CD8-positive, alpha-beta memory T cell (primary cell): ENCODE measurements at places on chromosomes 11 and 22. TPM values are rescaled to one million over a fixed set of nuclear protein-coding genes. Genes with fewer than 3 reads are reported as not detected.

CARS1 gene
- 83.3 TPM for total RNA-seq

SCGB2A2 gene
- total RNA-seq, result not detected

OR8G5 gene
- total RNA-seq, result not detected

OR4D6 gene
- not detected for total RNA-seq

DENND6B gene
- total RNA-seq, result 3.9 TPM

CAPN1 gene
- 92.0 TPM for total RNA-seq

SHISA8 gene
- 1.4 TPM for total RNA-seq

FOLR2 gene
- not detected for total RNA-seq

OR51B2 gene
- not detected for total RNA-seq

ZP1 gene
- total RNA-seq, result not detected

HMOX1 gene
- total RNA-seq, result 5.1 TPM

RIN1 gene
- 1.5 TPM for total RNA-seq

YAP1 gene
- 0.42 TPM for total RNA-seq

- no peak for DNase-seq
- H3K4me1 ChIP-seq, result no peaks in the 10 kb centered on the region
- H3K4me3 ChIP-seq, result no peak overlapping the region
- H3K36me3 ChIP-seq, result no peaks in the 10 kb centered on the region
- H3K27ac ChIP-seq, result no peak overlapping the region
Observed at GRCh38 chr11:132907651-132908413, 624.5 kb downstream of the OPCML start.

DNA sequence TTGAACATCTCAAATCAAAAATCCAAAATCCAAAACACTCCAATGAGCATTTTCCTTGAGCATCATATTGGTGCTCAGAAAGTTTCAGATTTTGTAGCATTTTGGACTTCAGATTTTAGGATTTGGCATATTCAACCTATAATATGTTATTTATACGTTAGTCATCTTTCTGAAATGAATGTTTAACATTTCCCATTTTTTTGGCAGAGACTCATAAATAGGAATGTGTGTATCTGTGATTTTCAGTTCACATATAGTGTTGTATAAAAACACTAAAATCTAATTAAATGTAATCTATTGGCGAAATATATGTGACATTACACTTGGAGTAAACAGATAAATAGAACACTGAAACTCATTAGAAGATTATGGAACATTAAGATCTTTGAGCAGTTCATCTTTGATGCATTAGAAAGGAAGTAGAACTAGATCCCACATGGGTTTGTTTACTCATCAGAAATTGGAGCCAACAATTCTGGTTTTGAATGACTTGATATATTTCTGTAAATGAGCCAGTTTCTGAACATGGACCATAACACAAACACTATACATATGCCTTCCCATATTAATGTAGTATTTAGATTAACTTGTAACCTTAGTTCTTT, 153.1 kb downstream of the UVRAG start:
- H3K4me1 ChIP-seq, result no peaks in the 10 kb centered on the region
- no peak for DNase-seq
- H3K36me3 ChIP-seq, result no peaks in the 10 kb centered on the region
- H3K27me3 ChIP-seq, result no peaks in the 10 kb centered on the region
- no peak overlapping the region for H3K27ac ChIP-seq

GRCh38 chr11:59158206-59159068, 13.5 kb upstream of the DTX4 start:
- peaks cover 3% of the 10 kb centered on the region for H3K27me3 ChIP-seq
- no peak overlapping the region for H3K4me3 ChIP-seq
- no peaks in the 10 kb centered on the region for H3K36me3 ChIP-seq

DNA sequence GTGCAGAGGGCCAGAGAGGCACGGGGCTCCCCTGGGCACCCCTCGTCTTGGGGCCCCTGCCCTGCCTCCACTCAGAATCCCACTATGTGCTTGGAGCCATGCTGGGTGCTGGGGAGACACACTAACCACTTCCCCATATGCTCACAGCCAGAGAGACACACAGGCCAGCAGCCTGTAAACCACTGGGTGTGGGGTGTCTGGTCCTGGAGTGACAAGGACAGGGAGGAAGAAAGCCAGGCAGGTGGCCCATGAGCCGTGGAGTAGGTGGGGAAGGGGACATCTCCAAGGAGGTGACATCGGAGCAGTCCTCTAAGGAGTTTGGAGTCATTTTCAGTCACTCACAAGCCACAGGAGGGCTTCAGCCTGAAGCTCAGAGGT, 58.9 kb downstream of the CDKN1C start:
- no peaks in the 10 kb centered on the region for H3K27me3 ChIP-seq
- H3K36me3 ChIP-seq, result no peaks in the 10 kb centered on the region
- DNase-seq, result no peak
- no peaks in the 10 kb centered on the region for H3K4me1 ChIP-seq

GRCh38 chr11:123174196-123175183, 20.6 kb downstream of the CLMP start:
- H3K36me3 ChIP-seq, result no peaks in the 10 kb centered on the region
- no peaks in the 10 kb centered on the region for H3K4me1 ChIP-seq
- no peak overlapping the region for H3K27ac ChIP-seq
- H3K4me3 ChIP-seq, result no peak overlapping the region

DNA sequence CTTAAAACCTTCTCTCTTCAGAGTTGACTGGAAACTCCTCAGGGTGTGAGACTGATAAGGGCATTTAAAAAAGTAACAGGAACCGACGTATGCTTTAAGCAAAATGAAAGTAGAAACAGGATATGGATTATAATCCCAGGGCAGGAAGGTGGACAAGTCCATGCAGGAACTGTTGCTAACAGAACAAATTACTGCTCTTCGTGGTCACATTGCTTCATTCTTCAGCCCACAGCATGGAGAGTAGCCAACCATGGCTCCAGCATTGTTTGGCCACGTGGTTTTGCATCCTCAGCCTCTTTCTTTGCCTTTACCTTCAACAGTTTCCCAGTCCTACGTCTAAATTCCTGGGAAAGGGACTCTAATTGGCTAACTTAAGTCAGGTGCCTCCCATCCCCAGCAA, 563.1 kb upstream of the ISX start:
- DNase-seq, result no peak
- no peaks in the 10 kb centered on the region for H3K4me1 ChIP-seq
- H3K4me3 ChIP-seq, result no peak overlapping the region
- no peaks in the 10 kb centered on the region for H3K36me3 ChIP-seq

GRCh38 chr11:28537822-28538221, 429.6 kb downstream of the METTL15 start:
- H3K36me3 ChIP-seq, result no peaks in the 10 kb centered on the region
- no peak for DNase-seq
- H3K27me3 ChIP-seq, result no peaks in the 10 kb centered on the region
- H3K4me3 ChIP-seq, result no peak overlapping the region
- no peaks in the 10 kb centered on the region for H3K4me1 ChIP-seq

DNA sequence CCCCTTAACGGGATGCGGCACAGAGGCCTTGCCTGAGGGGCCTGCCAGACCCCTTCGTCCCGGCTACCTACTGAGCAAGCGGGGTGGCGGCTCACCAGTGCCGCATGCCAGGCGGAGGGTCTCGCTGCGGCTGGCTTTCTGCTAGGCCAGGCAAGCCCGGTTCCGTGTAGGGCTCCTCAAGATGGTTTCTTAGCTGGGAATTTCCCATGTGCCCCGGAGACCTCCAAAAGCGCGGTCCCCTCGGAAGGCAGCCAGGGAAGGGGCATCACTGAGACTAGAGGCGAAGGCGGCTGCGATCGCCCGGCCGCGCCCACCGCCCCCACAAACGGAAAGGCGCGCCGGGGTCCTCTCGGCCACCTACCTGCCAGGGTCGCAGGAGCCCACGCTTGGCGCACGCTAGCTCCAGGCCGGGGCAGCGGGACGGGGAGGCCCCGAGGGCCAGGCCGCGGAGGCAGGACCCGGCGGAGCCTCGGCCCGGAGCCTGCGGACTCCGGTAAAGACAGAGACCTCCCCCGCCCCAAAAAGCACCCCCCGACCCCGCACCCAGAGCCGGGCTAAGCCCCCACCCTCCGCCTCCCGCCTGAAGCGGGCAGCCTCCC, 23.8 kb downstream of the MICAL3 start:
- no peaks in the 10 kb centered on the region for H3K36me3 ChIP-seq
- H3K27ac ChIP-seq, result peak overlapping the region; percentile 91
- peak; percentile 33 for DNase-seq
- H3K4me3 ChIP-seq, result peak overlapping the region; percentile 92
- H3K27me3 ChIP-seq, result no peaks in the 10 kb centered on the region

DNA sequence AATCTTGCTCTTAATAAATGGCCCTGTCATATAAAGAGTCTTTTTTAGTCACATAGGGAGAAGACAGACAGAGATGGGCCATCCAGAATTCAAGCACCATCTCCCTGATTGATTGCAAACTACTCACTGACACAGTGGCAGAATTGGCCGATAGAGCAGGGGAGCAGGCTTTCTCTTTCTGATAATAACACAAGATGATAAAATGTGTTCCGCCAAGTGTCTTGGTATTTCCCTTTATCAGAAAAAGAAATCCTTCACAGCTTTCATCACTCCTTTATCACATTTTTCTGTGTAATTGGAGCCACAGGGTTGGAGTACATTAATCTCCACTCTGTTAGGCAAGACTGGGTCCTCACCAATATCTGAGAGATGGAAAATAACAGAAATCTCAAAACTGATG, 406.0 kb downstream of the TMEM135 start:
- no peak overlapping the region for H3K27ac ChIP-seq
- no peaks in the 10 kb centered on the region for H3K4me1 ChIP-seq
- H3K36me3 ChIP-seq, result no peaks in the 10 kb centered on the region
- H3K27me3 ChIP-seq, result no peaks in the 10 kb centered on the region

- H3K36me3 ChIP-seq, result no peaks in the 10 kb centered on the region
- no peaks in the 10 kb centered on the region for H3K4me1 ChIP-seq
- no peak overlapping the region for H3K27ac ChIP-seq
- H3K4me3 ChIP-seq, result no peak overlapping the region
Observed at GRCh38 chr11:119474682-119475596, 52.0 kb upstream of the THY1 start.

- H3K4me3 ChIP-seq, result no peak overlapping the region
- no peaks in the 10 kb centered on the region for H3K4me1 ChIP-seq
- no peak for DNase-seq
Observed at GRCh38 chr11:133699071-133699470, 146.2 kb downstream of the SPATA19 start.
